Fibroblast of the aortic adventitia (primary cell): ENCODE measurements at places on chromosomes 13 and 19. TPM values are rescaled to one million over a fixed set of nuclear protein-coding genes. Genes with fewer than 3 reads are reported as not detected.

Gene ZNF790
- 7.4 and 13.2 TPM in 2 replicates for total RNA-seq

Gene SLC25A41
- not detected in 2 replicates for total RNA-seq

Gene NPAS1
- 0.49 and 2.1 TPM in 2 replicates for total RNA-seq

Gene ZIC5
- not detected in 2 replicates for total RNA-seq

Gene C13orf46
- 0.16 and 0.27 TPM in 2 replicates for total RNA-seq

Gene FLT1
- 0.36 and 1.3 TPM in 2 replicates for total RNA-seq

Gene VRK3
- 17.3 and 30.6 TPM in 2 replicates for total RNA-seq

Gene LGALS13
- not detected in 2 replicates for total RNA-seq

Gene ZNF536
- total RNA-seq = 0.33 and 0.90 TPM in 2 replicates

Gene RASIP1
- 0.16 and 0.45 TPM in 2 replicates for total RNA-seq

Gene NKG7
- not detected in 2 replicates for total RNA-seq

Gene KL
- total RNA-seq = 0.81 TPM in 1 of 2 replicates, not detected in the other

Gene MICU2
- 51.8 and 57.7 TPM in 2 replicates for total RNA-seq

Gene IZUMO1
- not detected in 2 replicates for total RNA-seq

Gene GFY
- not detected in 2 replicates for total RNA-seq

Gene NBEA
- total RNA-seq = 4.6 and 6.9 TPM in 2 replicates

Gene TMEM190
- total RNA-seq = not detected in 2 replicates

Gene TPRX2
- not detected in 2 replicates for total RNA-seq

Gene TJP3
- not detected in 2 replicates for total RNA-seq

Gene IL4I1
- total RNA-seq = 1.1 TPM in 1 of 2 replicates, not detected in the other

Gene ZNF626
- 7.1 and 18.9 TPM in 2 replicates for total RNA-seq

Gene COL5A3
- total RNA-seq = 4.1 and 5.2 TPM in 2 replicates

Gene MPHOSPH8
- 14.0 and 48.5 TPM in 2 replicates for total RNA-seq

Gene ADAMTSL5
- total RNA-seq = 1.2 and 4.2 TPM in 2 replicates

Gene RNF6
- 24.5 and 39.0 TPM in 2 replicates for total RNA-seq

Gene PODNL1
- 0.90 and 1.6 TPM in 2 replicates for total RNA-seq

Gene KIR2DL4
- total RNA-seq = not detected in 2 replicates

Gene KIRREL2
- 0.25 TPM in 1 of 2 replicates, not detected in the other for total RNA-seq

Gene SULT2A1
- not detected in 2 replicates for total RNA-seq

Gene C19orf67
- total RNA-seq = 0.27 TPM in 1 of 2 replicates, not detected in the other

Gene HNRNPM
- total RNA-seq = 41.8 and 53.6 TPM in 2 replicates

Gene MAP4K1
- total RNA-seq = 0.57 TPM in 1 of 2 replicates, not detected in the other

Gene FLT3
- not detected in 2 replicates for total RNA-seq

Gene BLVRB
- total RNA-seq = 71.5 and 77.2 TPM in 2 replicates

Gene LILRA1
- total RNA-seq = not detected in 2 replicates
